ENCODE measurements at places on chromosomes 12 and 14.

GRCh38 chr14:104545151-104545941 is 34.2 kb upstream of the C14orf180 start:
- peak; percentile 45 for DNase-seq

DNA sequence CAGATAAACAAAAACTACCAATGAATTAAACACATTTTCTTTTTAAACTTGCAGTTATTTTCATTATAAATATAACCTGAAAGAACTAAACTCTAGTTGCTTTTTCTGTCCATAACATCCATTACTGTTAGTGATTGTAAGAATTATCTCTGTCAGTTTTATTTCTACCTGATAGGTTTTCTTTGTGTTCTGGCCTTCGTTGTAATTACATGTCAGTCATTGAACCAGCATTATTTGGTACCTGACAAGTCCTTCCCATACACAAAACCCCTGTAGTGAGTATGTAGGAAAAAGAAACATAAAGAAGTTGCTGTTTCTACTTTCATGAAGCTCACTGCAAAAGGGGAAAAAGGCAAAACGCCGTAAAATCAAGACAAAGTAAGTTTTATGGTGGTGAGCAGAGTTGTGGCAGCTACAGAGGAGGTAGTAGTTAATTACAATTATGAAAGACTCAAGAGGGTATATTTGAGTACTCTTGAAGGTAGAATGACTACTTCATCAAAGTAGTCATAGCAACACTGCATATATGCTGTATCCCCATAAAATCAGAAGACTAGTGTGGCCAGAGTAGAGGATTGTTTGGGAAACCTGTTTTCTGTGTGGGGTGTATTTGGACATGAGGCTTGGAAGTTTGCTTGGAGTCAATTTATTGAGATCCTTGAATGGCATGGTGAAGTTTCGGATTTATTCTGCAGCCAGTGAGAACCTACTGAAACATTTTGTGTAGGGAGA is 102.8 kb downstream of the SLC5A8 start:
- DNase-seq: no peak

DNA sequence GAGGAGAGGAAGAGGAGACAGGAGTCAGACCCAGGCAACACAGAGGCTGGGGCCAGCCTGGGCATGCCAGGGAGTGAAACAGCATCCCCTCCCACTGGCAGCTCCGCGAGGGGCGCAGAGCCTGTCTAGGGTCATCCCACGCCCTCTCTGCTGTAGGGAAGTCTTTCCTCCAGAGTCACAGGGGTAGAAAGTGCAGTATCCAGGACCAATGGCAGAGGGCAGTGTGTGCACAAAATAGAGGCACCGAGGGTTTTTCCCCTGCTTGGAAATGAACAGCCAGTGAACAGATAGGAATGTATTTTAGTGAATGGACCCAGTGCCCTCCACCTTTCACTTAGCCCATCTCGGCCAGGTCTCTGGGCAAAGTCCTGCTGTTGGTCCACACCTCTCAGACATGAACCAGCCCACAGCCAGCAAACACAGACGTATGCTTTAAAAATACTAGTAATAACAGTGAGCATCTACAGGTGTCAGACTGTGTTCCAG is 9.4 kb upstream of the KRT74 start:
- DNase-seq: peak; percentile 91

GRCh38 chr12:89364058-89364457 is 11.8 kb upstream of the DUSP6 start:
- no peak for DNase-seq

GRCh38 chr14:31858868-31859267 is 218.2 kb upstream of the ARHGAP5 start:
- no peak for DNase-seq

- no peak for DNase-seq
These were observed 38.4 kb downstream of the ACTN1 start for GRCh38 chr14:68940614-68941185.

- DNase-seq: no peak
These were observed 24.4 kb upstream of the TC2N start for GRCh38 chr14:91891721-91892220.

DNA sequence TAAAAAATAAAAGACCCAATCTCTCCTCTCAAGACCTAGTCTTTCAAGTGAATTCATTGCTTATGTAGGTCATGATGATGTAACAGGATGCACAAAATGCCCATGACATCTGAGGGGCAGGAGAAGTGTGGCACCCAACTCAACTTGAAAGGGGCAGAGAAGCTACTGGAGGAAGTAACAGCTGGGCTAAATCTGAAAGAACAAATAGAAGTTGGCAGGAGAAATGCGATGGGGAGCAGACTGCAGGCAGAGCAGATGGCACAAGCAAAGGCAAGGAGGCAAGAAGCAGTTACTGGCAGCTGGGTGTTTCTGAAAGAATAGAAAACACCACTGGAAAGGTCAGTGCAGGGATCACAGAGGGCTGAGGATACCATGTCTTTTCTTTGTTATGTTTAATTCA is 14.6 kb downstream of the SLC38A4 start:
- DNase-seq: no peak

DNA sequence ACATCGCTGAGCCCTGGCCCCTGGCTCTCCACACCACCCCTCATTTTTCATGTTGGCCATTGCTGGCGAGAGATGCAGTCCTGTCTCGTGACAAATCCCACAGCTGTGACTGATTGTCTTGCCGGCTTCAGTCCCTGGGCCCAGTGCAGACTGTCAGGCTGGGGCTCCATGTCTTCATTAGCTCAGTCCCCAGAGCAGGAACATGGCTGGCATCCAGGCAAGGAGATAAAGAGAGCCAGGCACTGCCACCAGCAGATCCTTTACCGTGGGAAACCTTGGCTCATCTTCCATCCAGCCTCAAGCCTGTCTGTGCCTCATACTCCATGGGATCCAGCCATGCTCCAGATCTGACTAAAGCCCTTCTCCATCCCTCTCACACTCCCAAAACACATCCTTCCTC is 284.7 kb upstream of the FKBP4 start:
- DNase-seq: no peak

DNA sequence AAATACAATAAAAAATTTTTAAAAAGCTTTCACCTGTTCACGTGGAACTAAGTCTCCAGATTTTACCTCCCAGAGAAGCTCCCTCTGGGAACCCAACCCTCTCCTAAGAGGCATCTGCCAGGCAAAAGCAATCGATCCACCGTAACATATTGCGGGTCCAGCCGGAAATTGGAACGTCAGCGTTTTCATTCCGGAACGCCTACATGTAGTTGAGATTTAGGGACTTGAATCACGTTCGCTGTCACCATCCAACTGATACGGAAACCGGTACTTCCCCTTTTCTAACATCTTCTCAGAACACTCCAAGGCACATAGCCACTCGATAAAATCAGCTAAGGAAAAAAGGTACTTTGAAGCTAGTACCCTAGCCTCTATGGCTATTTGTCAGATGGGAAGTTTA is 70.3 kb downstream of the COX16 start:
- DNase-seq: no peak

GRCh38 chr14:60561845-60562746 is 53.1 kb downstream of the SIX6 start:
- DNase-seq: peak; percentile 52

DNA sequence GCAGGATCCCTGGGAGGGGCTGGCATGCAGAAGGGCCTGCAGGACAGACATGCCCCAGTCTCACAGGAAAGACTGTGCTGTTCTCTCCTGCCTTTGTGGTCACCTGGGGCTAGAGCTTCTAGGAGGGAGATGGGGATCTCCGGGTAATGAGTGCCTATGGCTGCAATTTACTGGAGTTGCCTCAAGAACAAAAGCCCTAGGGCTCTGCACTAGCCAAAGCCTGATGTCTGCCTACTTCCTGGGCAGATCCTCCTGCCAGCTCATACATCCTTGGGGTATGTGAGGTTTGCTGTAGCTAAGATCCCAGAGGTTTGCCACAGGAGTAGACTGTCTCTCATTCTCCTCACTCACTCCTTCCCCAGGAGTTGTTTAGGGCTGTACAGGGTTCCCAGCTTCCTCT is 106.9 kb upstream of the PPFIA2 start:
- no peak for DNase-seq

DNA sequence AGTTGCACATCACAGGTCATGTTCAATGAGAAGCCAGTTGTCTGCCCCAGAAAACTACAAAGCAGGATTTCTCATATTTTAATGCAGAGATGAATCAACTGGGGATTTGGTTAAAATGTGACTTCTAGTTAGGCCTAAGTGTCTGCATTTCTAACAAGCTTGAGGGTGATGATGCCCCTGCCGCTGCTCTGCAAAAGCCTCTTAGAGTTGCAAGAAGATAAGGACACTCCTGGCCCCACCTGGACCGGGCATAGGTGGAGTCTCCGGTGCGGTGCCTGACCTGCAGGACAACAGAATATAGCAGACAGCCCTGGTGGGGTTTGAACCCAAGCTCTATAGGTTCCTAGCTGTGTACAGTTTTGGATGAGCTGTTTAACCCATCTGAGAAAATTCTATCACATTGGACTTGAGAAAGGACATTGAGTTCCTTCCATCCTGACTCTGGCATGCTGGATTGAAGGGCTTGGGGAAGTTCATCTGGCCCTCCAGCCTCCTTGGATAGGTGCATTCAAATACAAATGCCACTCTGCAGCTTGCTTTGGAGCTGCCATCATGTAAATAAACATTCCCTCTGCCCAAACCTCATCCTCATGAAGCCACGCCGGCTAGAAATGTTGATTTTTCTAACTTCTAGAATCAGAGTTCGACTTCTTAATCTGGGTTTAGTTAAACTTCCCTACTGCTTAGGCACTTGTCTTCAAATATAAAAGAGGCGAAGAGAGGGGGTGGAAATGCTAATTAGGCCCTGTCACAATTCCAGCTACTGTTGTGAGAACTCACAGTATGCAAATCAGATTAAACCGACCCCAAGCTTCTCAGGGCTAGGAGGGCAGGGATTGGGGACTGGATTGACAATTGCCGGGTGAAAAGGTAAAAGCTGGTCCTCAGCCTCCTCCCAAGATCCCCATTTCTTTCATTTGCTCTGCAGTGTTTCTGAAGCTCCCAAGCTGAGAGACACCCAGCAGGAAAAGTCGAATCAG is 1225.6 kb downstream of the VRK1 start:
- no peak for DNase-seq

DNA sequence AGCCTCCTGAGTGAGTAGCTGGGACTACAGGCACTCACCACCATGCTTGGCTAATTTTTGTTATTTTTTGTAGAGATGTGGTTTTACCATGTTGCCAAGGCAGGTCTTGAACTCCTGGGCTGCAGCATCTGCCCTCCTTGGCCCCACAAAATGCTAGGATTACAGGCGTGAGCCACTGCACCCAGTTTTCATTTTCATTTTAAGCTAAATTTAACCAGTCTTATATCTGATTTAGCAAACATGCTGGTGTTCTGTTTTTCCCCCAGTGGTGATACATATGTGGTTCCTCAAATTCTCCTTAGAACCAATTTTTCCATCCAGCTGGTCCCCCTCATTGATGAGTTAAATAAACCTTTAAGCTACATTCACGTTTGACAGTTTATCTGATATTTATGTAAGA is 43.8 kb upstream of the BICD1 start:
- no peak for DNase-seq

DNA sequence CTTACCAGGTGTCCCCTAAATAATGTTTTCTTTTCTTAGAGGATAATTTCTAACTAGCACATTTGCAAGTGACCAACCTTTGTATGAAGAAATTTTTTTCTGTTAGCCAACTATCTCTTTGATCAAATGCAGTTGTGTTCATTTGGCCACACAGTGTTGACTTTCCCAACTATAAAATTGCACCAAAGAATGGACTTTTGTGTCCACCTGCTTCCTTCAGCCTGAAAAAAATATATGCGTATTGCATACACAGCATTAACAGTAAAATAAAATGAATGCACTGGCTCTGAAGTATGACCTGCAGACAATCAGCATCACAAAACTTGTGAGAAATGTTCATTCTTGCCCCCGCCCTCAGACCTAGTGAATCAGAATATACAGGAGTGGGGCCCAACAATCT is 342.0 kb downstream of the SEC23A start:
- no peak for DNase-seq

DNA sequence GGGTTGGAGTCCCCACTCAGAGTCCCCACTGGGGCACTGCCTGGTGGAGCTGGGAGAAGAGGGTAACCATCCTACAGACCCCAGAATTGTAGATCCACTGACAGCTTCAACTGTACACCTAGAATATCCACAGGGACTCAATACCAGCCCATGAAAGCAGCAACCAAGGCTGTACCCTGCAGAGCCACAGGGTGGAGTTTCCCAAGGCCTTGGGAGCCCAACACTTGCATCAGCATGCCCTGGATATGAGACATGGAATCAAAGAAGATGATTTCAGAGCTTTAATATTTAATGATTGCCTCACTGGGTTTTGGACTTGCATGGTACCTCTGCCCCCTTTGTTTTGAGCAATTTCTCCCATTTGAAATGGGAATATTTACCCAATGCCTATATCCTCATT is 80.4 kb downstream of the RASSF9 start:
- no peak for DNase-seq

GRCh38 chr12:114480337-114481199 is 74.6 kb upstream of the TBX5 start:
- no peak for DNase-seq

GRCh38 chr12:64390275-64390851 is at the start of gene C12orf56:
C12orf56 (minus strand) TSS chr12:64390758; CDS start chr12:64390565, 193 bp downstream.
- DNase-seq: no peak

- peak; percentile 51 for DNase-seq
These were observed 63.6 kb upstream of the DLK1 start for GRCh38 chr14:100662879-100663760.

GRCh38 chr14:105944632-105945610 is 418.5 kb downstream of the TMEM121 start:
- DNase-seq: peak; percentile 79

- no peak for DNase-seq
These were observed 181.1 kb upstream of the HMGA2 start for GRCh38 chr12:65643171-65643570.

- no peak for DNase-seq
These were observed 11.9 kb downstream of the PPP1R36 start for GRCh38 chr14:64561631-64562030.

DNA sequence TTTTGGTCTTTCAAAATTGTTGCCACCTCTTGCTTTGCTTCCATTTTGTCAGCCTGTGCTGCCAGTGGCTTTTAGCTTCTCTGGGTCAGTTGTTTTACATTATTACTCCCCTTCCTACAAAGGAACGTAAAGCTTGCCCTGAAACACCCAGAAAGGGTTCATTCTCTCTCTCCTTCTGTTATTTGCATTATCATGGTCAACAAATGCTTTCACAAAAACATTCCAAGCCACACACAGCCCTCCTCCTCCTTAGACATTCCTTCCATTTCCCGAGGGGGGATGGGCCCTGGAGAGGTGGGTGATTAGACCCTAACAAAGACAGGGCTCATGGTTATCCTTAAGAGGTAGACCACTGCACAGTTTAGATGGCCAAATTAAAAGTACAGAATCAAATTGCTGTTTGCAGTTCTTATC is 60.4 kb upstream of the SINHCAF start:
- no peak for DNase-seq

DNA sequence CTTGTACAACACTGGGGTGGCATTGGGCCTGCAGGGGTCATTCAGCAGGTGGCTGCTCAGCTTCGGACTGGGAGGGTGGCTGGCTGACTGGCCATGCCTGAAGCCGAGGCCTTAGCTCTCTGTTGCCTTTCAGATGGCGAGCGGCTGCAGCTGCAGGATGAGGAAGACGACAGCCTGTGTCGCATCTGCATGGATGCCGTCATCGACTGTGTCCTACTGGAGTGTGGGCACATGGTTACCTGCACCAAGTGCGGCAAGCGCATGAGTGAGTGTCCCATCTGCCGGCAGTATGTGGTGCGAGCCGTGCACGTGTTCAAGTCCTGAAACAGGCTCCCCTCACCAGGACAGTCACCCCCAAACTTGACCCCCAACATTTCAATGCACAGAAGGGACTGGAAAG is 23.3 kb downstream of the RNF34 start:
- DNase-seq: no peak
